Activated CD4-positive, alpha-beta T cell treated with anti-CD3 and anti-CD28 coated beads for 48 hours (primary cell): ENCODE measurements at places on chromosomes 13 and 19.

DNA sequence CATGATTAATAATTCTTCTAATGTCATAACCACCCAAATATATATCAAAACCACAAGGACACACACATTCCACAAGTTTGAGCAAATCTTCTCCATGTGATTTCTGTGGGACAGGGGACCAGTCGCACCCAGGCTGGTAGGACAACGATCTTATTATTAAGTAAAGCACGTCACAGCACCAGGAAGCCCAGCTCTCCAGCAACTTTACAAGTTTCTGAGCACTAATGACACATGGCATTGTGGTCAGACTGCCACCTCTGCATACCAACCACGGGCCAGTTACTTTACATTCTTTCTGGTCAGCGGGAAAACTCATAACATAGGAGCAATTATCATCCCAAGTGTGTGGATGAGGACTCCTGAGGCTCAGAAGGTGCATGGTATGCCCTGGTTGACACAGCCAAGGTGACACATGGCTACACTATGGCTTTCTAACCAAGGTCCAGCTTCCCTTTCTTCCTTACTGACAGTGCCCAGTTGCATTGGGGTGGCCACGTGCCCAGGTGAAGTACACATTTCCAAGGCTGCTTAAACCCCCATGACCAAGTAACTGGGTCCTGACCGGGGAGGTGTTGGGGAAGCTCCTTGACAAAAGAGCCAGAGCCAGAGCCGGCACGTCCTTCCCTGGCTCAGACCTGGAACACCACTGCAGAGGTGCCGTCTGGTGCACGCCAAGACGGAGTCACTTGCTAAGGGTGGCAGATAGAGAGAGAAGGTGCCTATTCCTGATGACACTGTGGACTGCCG is 27.4 kb downstream of the LATS2 start:
- DNase-seq: no peak

DNA sequence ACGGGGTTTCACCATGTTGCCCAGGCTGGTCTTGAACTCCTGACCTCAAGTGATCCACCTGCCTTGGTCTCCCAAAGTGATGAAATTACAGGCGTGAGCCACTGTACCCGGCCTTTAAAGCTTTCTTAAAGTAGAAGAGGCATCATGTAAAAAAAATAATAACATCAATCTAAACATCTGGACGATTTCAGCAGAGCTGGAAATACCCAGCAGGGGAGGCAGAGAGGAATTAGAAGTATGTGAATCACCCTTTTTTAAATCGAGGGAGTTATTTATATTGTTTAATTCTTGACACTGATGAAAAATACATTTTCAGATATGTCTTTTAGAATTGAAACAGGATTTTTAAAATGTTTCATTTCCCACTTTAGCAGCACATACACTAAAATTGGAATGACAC is 37.4 kb upstream of the MTIF3 start:
- no peak for DNase-seq

DNA sequence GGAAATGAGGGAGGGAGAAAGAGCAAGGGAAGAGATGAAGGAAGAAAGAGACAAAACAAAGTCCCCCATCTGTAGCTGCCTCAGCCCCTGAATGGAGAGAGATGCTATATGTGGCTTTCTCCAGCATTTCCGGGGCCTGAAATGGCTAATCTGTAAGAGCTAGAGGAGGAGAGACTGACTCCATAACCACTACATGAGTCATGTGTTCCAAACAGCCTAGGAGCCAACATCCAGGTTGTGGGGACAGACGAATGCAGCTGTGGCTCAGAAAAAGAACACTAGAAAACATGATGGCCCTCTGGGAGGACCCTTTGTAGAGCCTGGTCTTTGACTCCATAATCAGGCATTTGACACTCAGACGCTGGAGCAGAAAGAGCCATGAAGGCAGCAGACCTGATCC is 292.0 kb upstream of the ZNF507 start:
- DNase-seq: no peak

GRCh38 chr13:75841905-75842304 is 205.8 kb downstream of the LMO7 start:
- DNase-seq: no peak

- no peak for DNase-seq
Measured at GRCh38 chr19:4624301-4624700, 15.0 kb upstream of the TNFAIP8L1 start.

DNA sequence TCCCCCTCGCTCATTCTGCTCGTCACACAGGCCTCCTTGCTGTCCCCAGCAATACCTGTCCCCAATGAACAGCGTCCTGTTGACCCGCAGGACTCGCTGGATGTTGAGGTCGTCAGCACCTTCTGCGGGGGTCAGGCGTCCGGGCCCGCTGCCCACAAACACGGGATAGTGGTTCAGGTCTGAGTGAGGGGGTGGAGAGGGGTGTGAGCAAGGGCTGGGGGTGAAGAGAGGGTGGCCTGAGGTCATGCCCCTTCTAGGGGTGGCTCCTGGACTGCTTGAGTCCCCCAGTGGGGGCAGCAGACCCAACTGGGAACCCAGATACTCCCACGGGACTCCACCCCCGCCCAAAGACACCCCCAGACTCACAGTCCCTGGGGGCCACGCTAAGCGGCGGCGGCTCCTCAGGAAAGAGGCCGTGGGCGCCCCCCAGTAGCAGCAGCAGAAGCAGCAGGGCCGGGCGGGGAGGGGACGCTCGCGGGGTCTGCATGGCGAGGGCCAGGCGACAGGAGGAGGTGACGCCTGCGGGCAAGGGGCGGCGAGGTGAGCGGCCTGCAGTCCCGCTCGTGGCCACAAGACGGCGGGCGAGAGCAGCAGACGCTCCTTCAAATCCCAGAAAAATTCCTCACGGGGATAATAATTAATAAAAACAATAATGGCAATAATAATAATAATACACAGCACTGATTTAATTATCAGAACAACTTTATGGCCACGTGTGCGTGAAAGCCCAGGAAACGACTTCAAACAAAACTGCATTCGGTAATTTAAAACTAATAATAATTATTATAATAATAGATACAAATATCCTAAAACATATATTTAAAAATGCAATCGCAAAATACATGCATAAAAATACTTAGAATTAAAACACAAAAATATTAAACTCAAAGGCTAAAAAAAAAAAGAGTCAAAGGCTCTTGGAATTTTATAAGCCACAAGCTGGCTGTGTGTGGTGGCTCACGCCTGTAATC is 1.2 kb downstream of the SEMA6B start:
- peak; percentile 56 for DNase-seq

GRCh38 chr19:10478476-10478875 is 24.7 kb downstream of the KEAP1 start:
- no peak for DNase-seq

DNA sequence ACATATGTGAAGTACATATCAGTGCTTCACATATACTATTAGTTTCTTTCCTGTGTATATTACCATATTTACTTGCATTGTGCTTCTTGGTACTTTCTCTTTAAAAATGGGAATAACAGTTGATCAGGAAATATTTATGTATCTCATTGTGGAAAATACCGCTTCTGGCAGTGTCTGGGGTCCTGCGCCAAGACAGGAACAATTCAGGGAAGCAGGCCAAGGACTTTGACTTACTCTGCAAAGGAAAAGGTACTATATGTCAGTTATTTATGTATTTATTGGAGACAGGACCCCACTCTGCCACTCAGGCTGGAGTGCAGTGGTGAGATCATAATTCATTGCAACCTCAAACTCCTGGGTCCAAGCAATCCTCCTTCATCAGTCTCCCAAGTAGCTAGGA is 57.7 kb upstream of the NBEA start:
- no peak for DNase-seq

GRCh38 chr19:39677961-39678889 is 22.5 kb downstream of the LGALS16 start:
- no peak for DNase-seq

- peak; percentile 1 for DNase-seq
Measured at GRCh38 chr19:46372901-46373490, 26.1 kb downstream of the PPP5C start.

GRCh38 chr19:31064491-31064890 is 284.7 kb downstream of the TSHZ3 start:
- no peak for DNase-seq

DNA sequence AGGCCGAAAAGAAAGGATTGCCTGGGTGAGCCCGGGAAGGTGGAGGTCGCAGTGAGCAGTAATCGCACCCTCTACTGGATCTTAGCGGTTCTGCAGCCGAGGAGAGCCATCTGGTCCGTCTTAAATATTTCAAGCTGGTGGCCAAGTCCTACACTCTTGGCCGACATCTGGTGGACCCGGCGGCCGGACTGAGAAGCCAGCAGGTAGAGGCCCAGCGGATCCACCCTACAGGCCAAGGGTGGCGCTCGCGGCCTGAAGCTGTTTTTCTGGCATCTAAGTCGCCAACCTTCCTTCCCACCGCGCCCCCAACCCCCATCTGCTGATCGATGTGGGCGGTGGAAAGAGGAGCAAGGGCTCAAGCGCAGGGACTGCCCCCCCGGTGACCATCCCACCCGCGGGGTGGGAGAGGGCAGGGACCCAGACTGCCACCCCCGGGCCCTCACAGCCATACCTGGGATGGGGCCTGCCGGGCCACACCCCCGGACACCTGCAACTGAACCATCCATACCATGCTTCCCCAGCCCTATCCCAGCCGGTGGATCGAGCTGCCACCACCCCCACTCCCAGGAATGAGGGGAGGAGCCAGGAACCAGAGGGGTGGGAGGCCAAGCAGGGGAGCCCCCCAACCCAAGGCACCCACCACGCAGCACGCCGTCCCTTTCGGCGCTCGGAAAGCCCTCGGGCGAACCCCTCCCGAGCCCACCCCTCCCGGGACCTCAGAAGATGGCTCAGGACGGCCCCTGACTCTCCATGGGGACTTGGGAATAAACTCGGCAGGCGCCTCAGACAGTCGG is 46.3 kb upstream of the ZNF730 start:
- peak; percentile 38 for DNase-seq

GRCh38 chr19:1526066-1526778 is 2.3 kb downstream of the PLK5 start:
- no peak for DNase-seq

- DNase-seq: no peak
Measured at GRCh38 chr19:5308451-5309437, 31.9 kb downstream of the PTPRS start.

DNA sequence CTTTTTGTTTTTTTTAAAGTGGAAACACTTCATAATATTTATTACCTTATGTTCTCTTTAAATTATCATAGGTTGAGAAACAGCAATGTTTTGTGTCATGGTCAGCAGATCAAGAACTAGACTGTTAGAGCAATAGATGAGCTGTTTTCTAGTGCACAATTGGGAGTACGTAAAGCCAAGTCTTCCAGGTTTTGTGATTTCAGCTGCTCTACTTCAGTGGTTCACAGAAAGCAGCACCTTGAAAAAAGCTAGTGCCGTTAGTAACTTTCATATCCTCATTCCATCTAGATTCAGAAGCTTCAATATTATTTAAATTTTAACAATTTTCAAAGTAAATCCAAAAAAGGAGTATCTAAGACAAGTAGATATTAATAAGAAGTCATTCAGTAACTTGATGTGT is 1.9 kb downstream of the GPR18 start:
- no peak for DNase-seq

DNA sequence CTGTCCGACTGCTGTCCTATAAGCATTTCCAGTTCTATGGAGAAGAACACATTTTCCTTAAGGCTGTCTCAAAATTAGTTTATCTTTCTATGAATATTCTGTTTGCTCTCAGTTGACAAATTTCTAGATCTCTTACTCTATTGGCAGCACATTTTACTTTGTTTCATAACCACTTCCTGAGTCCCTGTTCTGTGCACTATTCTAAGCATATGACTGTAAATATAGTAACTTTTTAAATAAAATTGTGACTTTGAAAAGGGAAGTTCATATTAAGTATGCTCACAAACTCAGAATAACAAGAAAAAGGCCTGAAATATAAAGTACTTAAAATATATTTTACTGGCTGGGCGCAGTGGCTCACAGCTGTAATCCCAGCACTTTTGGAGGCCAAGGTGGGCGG is 56.5 kb upstream of the HTR2A start:
- DNase-seq: no peak

DNA sequence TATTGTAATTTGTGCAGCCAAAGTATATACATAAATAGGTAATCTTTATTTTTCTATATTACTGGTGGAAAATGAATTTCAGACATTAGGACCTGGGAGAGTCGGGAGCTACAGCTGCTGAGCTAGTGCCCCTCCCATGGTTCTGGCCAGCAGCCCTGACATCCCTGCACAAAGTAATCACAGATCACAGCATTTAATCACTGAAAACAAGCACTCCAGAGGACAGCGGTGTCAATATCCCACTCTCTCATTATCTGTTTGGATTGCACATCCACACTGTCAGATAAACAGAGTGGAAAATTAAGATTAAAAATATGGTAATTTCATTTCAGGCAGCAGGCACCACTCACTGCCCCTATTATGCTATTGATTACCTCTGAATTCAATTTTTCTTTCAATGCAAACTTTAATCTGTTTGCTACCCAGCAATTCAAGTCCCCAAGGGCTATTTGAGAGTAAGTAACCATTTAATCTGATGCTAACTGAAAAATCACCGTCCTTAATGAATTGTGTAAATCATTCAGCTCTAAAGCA is 254.1 kb upstream of the SOX21 start:
- no peak for DNase-seq

DNA sequence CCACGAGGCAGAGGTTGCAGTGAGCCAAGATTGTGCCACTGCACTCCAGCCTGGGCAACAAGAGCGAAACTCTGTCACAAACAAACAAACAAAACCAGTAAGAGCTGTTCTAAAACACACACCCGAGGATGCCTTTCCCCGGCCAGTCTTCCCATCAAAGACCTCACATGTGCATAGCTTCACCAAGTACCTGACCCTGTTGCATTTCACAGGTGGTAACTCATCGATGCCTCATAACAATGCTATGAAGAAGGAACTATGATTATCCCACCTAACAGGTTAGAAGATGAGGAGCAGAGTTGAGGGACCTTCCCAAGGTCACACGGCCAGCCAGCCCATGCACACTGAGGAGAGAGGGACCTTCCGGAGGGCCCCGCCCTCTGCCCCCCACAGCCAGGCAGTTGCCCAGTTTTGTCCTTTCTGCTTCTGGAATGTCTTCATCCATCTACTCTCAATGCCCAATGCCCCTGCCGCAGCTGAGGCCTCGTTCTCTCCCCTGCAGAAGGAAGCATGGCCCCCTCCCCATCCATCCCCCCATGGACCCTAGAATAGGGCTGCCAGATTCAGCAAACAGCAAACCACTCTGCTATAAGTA is 16.8 kb upstream of the LENG8 start:
- no peak for DNase-seq

- no peak for DNase-seq
Measured at GRCh38 chr13:34002924-34003323, 185.0 kb downstream of the RFC3 start.

- DNase-seq: no peak
Measured at GRCh38 chr19:51548891-51549305, 17.4 kb upstream of the SIGLEC6 start.

- no peak for DNase-seq
Measured at GRCh38 chr13:44976949-44977583, 12.2 kb downstream of the NUFIP1 start.

- peak; percentile 5 for DNase-seq
Measured at GRCh38 chr13:95403349-95404140, 102.3 kb upstream of the ABCC4 start.

DNA sequence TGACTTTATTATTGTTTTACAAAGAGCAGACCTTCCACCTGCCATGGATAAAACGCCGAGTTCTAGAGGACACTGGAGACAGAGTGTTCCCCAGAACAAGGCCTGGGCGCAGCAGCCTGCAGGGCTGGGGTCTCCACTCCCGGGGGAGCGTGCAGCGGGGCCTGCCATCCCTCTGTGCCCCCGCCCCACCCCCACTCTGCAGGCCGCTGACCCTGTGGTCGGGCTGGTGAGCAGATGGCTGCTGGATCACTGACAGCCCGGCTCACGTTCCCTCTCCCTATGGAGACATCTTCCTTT is 8.6 kb upstream of the PTBP1 start:
- DNase-seq: no peak

GRCh38 chr19:56905631-56906150 is 65.2 kb upstream of the PEG3 start:
- DNase-seq: no peak
